Activated B cell treated with CpG ODN at 0.5 μM for 24 hours (primary cell): ENCODE measurements at places on chromosomes 11 and 22. TPM values are rescaled to one million over a fixed set of nuclear protein-coding genes. Genes with fewer than 3 reads are reported as not detected.

SCN2B gene
- not detected in 2 replicates for total RNA-seq

DNA sequence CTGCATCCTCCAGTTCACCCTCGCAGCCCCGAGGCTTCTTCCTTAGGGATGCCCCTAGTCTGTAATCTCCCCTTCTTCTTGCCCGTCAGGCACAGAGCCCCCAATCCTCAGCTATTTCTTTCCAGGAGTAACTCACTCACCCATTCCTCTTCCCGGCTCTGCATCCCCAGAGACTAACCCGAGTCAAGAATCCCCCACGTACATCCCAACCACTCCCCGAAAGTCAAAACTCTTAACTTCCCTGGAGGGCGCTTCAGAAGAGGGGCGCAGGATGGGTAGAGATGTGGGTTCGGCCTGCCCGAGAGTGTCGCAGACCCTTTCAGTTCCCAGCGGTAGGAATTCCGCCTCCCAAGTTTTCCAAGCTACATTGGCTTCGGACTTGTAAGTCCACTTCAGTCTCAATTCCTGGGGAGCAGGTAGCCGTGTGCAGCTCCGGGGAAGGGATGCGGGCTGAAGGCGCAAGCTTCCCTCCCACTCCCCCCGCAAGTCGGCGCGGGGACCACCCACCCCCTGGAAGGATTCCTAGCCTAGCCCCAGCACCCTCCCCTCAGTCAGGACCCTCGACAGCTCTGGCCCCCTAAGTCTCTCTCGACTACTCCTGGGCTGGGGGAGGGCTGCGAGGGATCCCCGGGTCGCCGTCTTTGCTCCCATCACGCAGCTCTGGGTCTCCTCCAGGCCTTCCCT lies 871 bp downstream of the BDNF start:
- no peak for DNase-seq

MMP8 gene
- not detected in 2 replicates for total RNA-seq

- no peak for DNase-seq
These were observed 45.2 kb downstream of the GRIK4 start for GRCh38 chr11:120556797-120557196.

SLCO2B1 gene
- 0.18 and 0.42 TPM in 2 replicates for total RNA-seq

DNA sequence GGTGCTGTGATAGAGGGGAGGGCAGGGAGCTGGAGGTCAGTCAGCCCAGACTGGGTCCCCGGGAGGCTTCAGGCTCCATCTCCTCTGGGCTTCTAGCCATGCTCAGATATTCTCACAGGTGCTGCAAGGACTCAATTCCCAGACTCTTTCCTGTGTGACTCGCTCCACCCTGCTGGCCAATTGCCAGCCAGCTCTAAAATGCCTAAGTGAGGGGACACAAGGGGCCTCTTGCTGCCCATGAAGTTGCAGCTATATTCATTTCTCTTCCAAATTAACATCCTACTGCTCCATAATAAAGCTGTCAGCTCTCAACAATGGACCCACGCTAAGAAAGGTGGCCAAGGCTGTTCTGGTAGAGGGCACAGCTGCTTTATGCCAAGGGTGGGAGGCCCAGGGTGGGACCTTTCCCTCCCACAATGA lies 101.5 kb downstream of the PLEKHA7 start:
- no peak for DNase-seq

DNA sequence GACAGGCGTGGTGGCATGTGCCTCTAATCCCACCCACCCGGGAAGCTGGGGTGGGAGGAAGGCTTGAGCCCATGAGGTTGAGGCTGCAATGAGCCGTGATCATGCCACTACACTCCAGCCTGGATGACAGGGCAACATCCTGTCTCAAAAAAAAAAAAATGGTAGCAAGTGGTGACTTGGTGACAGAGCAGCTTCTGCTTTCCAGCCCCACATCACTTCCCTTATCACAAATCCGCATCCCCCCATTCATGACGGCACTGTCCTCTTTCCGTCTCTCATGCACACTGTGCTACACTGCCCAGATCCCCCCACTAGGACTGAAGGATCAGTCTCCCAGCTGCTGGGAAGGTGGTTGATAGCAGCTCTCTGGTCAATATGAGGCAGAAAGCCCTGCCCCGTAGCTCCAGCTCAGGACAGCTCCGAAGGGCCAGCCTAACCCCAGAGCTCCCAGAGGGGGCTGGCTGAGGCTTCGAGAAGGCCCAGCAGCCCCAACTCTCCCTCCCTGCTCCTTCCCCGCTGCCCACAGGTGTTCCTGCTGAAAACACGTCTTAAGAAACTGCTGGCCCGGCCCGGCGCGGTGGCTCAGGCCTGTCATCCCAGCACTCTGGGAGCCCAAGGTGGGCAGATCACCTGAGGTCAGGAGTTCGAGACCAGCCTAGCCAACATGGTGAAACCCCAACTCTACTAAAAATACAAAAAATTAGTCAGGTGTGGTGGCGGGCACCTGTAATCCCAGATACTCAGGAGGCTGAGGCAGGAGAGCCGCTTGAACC lies 15.9 kb downstream of the PGA5 start:
- no peak for DNase-seq

- DNase-seq: no peak
These were observed 222.3 kb downstream of the ETS1 start for GRCh38 chr11:128365044-128365443.

GRCh38 chr11:35683728-35684339 lies 21.3 kb downstream of the TRIM44 start:
- DNase-seq: no peak

OR8D1 gene
- not detected in 2 replicates for total RNA-seq

- no peak for DNase-seq
These were observed 27.6 kb upstream of the APLP2 start for GRCh38 chr11:130042093-130042591.

DNA sequence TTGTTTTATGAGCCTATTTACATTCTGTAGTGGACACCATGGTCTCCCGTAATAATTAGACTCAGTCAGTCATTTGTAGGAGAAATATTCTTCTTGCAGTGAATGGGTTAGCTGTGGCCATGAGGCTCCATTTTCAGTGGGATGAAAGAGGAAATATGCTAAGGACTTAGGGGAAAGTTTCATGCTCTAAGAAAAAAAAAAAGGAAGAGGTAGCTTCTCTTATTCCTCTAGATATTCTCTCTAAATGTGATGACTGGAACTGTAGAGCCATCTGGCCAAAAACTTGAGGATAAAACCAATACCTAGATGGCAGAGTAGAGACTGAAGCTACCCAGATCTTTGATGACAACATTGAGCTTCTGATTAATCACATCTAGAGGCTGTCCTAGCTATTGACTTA lies 75.8 kb upstream of the SESN3 start:
- DNase-seq: no peak

DNA sequence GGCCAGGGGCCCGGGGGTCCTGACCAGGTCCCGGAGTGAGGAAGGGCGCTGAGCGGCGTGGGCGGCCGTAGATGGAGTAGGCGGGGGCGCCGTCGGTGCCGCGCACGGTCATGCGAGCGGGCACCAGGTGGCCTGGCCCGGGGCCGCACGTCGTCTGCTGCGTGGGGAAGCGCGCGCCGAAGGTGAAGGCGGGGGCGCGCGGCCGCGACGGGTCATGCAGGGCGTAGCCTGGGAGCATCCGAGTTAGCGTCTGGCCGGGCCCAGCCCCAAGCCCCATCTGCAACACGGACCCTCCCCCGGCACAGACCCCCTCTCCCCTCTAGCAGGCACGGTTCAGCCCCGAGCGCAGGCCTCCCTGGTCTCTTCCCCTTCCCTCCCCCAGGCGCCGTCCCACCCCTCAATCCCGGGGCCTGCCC lies 1.7 kb upstream of the TYMP start:
- DNase-seq: peak; percentile 78

GRCh38 chr22:44711241-44711560 lies 9.2 kb downstream of the PRR5 start:
- DNase-seq: no peak

DNA sequence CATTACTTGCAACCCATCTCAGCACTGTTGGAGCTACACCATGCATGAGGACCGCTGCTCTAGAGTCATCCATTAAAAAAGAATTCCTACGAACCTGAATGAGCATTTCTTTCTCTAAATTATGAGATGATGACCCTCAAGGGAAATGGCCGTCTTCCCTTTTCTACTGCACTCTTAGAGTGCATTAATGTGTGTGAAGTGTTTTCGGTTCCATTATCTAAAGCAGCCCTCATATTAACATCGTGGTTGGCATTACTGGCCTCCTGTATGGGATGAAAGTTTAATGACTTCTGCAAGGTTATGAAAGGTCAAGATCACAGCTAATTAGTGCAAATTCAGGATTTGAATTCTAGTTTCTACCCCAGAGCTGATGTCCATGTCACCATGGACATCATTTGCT lies 16.7 kb downstream of the CD44 start:
- DNase-seq: no peak

DNA sequence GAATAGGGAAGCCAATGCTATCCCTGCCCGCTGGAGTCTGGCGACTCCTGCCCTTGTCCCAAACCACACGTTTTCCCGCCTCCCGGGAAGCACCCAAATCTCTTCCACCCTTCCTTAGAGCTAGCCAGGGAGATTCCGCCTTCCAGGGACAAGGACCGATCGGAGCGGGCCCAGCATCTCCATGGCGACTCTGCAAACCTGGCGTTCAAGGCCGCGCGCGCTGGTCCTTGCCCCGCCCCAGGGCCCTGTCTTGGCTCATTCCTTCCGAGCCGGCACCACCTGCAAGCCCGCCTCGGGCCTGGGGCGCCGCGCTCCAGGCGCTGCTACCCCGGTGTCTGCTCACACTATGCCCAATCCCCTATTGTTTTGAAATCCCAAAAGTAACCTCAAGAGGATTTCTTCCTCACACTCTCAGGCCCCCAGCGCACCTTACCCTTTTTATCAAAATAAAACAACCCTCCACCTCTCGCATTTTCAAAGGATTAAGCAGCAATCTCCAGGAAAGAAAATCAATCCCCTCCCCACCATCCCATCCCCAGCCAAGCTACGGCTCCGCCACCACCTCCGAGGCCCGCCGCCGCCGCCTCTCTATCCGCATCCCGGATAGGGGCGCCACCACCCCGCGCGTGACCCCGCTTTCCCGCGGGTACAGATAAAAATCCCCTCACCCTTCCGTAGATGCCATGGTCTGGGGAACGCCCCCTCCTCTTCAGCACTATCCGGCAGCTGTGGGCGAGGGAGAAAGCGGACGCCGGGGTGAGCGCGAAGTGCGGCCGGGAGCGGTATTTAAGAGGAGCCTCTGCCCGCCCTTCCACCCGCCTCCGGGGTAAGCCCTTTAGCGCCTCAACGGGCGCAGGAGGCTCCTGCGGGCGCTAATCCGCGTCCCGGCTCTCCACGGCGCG lies 825 bp downstream of the SLC1A2 start:
- no peak for DNase-seq

DNA sequence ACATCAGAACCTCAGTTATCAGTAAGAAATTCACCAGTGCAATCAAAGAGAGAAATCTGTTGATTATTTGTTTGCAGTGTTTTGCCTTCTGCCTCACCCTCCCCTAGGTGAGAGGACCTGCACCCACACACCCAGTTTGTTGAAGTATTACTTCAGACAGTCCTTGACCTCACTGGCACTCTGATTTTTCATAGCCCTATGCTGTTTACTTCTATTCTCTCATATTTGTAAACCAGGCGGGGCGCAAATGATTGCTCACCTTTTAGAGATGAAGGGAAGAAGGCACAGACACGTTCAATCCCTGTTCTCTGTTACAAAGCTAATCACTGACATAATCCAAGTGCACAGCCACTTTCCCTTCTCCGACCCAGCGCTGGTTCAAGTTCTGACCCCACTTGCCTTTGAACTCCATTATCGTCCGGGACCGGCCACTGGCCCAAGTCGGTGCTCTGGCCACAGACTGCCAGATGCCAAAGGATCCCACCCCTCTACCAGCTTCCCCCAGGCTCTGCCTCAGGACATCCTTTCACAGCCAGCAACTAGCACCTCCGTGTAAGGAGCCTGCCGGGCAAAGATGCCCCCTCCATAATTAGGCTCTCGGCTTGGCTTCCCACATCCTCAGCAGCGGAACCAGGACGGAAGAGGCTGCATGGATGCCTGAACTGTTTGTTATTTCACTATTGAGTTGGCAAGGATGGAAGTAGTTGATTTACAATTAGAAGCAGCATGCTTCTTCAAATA lies 1.7 kb downstream of the ETS1 start:
- no peak for DNase-seq

MAP6 gene
- total RNA-seq: 0.40 and 0.44 TPM in 2 replicates

GRCh38 chr11:45648931-45649330 lies 16.5 kb downstream of the CHST1 start:
- no peak for DNase-seq

DNA sequence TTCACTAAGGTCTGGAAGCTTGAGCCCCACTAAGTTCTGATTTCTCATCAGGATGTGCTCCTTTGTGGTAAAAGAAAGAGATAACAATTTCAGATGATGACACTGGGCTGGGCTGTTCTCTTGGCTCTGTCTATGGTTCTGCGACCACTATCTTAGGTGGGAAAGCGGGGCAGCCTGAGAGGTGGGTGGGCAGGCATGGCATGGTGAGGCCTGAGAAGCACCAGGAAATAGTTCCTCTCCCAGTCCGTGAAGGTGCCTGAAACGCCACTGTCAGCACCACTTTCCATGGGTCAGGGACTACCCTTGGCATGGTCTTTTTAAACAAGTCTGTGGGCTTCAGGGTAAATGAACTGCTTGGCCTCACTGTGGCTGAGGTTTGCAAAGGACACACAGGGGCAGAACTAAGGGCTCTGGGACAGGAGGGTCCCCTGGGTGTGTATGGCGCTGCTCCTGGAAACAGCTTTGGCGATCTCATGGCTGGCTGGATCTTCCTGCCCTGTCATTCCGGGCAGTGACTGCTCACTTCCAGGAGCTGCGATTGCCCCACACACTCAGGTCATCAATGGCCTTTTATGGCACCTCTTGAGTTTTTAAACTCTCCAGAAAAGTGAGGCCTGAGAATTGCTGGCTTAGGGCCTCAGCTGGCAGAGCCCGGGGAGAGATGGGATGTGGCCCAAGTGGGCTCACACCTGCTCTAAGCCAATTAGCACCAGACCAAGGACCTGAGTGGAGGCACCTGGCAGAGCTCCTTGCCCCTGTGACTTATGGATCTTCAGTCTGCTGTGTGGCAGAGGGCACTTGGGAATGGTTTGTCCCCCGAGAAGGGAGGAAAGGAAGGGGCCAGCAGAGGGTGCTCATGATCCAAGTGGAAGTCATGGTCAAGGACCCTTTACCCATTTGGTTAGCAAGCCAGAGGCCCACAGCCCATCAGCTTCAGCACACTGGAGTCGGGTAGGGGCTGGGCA lies 55.6 kb upstream of the LYVE1 start:
- no peak for DNase-seq

GRCh38 chr11:29293825-29294224 lies 723.0 kb downstream of the KCNA4 start:
- DNase-seq: no peak

DNA sequence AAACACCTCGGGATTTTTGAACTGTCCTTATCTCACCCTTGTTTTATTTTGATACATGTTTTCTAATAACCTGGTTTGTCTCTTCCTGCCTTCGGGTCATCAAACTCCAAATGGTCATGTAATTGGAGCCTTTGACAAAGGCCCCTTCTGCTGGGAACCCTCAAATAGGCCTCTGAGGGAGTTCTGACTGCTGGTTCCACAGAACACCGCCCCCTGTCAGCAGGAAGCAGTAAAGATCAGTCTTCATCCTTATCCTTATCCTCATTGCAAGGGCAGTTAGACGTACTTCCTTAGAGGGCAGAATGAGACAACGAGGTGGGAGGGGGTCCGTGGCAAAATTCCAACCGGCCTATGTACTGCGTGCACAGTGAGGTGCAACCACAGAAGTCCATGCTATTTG lies 12.1 kb downstream of the TRIM51 start:
- DNase-seq: no peak
